Stimulated activated CD4-positive, alpha-beta T cell treated with anti-CD3 and anti-CD28 coated beads, Interleukin-12 subunit alpha, Interleukin-12 subunit beta, amount 100 ng/mL, for 24 hours (primary cell): ENCODE measurements at places on chromosomes 16 and 17.

GRCh38 chr16:87806641-87807546 lies 41.1 kb upstream of the KLHDC4 start:
- DNase-seq = peak; percentile 37

GRCh38 chr17:81022344-81022676 lies 12.6 kb upstream of the BAIAP2 start:
- no peak for DNase-seq

GRCh38 chr16:35506898-35507194 lies 2047.4 kb downstream of the TP53TG3F start:
- no peak for DNase-seq

- DNase-seq = no peak
Measured at GRCh38 chr17:82981141-82981730, 98.2 kb upstream of the METRNL start.
